ENCODE measurements at places on chromosomes 5 and 9.

GRCh38 chr9:130450344-130451003 lies 5.7 kb downstream of the ASS1 start:
- no peak for DNase-seq

DNA sequence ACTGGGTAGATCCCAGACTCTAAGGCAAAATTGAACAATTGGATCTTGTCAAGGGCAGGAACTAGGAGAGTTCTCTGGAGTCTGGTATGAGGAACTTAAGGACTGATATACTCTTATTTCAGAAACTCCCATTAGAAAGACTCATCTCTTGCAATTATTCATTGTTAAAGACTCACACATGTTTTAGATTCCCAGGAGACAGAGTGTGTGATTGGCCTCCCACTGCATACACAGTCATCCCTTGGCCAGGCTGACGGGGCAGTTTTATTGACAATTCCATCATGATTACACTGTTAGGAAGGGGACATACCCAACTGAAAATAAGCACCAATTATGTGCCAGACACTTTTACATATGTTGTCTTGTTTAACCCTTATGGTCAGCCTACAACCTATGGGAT lies 347.2 kb downstream of the DMAC1 start:
- DNase-seq = no peak

- no peak for DNase-seq
Measured at GRCh38 chr9:1201901-1202300, 151.7 kb downstream of the DMRT2 start.

GRCh38 chr5:114504560-114504959 lies 142.7 kb downstream of the KCNN2 start:
- DNase-seq = no peak

GRCh38 chr5:95777441-95777840 lies 45.1 kb downstream of the GLRX start:
- DNase-seq = no peak

- DNase-seq = no peak
Measured at GRCh38 chr5:3818624-3819023, 223.0 kb downstream of the IRX1 start.

- DNase-seq = no peak
Measured at GRCh38 chr5:89265511-89266179, 382.7 kb upstream of the MEF2C start.

- DNase-seq = no peak
Measured at GRCh38 chr5:10729320-10730042, 31.6 kb downstream of the DAP start.

- DNase-seq = no peak
Measured at GRCh38 chr5:16669776-16670175, 53.0 kb upstream of the RETREG1 start.

DNA sequence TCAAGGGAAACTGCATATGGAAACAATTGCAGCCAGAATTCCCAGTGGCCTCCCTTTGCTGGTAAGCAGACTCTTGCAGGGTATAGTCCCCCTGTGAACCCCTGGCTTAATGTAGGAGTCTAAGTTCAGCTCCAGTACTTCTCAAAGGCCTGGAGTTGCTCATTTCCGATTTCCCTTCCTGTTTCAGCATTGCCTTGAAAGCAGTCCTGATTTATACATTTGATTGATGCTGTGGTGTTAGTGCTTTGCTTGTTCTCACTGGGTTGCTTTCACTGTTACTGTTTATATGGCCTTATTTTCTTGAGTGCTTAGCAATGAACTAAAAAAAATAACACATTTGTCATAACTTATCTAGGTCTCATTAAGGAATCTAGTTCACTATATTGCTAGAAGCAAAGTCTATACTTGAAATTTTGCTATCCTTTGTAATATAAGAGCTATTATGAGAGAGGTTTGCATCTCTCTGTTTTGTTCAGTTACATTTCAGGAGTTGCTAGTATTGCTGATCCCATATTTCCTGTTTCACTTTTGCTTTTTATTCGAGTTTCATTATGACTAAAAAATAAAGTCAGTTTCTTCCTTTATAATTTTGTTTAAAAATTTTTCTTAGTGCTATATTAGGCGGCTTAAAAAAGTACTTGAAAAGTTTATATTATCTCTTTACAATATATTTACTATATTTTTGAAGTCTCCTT lies 122.4 kb upstream of the NMUR2 start:
- DNase-seq = no peak

DNA sequence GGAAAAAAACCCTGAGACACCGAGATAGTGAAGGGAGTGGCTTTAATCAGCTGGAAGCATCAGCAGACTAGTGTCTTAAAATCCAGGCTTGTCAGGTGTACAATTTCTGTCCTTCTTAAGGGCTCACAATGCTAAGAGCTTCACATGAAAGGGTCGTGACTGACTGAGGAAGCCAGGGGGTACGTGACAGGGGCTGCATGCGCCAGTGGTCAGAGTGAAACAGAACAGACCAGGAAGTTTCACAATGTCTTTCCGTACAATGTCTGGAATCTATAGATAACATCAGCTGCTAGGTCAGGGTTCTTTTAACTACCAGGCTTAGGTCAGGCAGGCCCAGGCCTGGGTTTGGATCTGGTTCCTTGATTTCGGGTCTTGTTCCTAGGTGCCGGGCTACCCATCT lies 253.0 kb downstream of the CDH10 start:
- no peak for DNase-seq

DNA sequence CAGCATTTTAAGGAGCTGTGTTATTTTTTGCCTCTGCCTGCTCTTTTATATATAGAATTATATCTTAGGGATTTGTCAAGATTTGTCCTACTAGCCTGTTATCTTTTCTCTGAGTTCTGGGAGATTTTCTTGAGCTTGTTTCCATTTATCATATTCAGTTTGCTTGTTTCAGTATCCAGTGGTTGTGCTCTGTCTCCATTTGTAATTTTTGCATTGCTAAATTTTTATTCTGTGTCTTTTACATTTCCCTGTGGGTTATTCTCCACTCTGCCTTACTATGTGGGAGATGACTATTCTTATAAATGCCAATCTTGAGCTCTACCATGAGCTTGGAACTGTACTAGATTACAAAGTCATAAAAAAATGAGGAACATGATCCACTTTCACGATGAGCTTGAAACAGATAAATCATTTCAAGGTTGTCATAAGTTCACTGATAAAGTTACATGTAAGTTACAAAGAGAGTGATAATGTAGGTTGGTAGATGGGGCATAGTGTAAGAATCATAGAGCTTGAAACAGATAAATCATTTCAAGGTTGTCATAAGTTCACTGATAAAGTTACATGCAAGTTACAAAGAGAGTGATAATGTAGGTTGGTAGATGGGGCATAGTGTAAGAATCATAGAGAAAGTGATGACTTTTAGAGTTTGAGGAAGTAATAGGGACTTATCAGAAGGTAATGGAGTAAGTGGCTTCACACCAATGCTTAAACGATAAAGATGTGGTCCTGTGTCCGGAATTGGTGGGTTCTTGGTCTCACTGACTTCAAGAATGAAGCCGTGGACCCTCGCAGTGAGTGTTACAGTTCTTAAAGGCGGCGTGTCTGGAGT lies 287.3 kb downstream of the ADGRV1 start:
- DNase-seq = no peak

- no peak for DNase-seq
Measured at GRCh38 chr5:75610201-75610600, 1.1 kb upstream of the ANKDD1B start.

DNA sequence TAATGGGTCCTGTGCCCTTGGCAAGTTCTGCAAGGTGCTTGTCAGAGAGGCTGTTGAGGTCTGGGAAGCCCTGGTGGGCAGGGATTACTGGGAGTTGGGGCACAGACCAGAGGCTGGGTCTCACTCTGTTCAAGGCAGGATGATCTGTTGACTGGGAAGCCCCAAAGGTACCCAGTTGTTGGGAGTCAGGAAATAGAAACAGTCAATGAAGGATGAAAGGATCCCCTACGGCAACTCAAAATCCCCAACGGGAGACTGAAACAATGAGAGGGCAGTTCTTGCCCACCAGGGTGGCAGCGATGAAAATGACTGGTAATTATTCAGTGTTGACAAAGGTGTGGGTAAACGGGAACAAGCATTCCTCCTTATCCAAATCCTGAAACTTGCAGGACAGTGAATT lies 31.2 kb downstream of the BNIP1 start:
- DNase-seq = no peak

GRCh38 chr9:98056269-98057137 lies at the start of gene NANS:
Gene NANS, plus strand, starts transcription at chr9:98056732. Its CDS starts 77 bp downstream, at chr9:98056809.
- DNase-seq = peak; percentile 93

DNA sequence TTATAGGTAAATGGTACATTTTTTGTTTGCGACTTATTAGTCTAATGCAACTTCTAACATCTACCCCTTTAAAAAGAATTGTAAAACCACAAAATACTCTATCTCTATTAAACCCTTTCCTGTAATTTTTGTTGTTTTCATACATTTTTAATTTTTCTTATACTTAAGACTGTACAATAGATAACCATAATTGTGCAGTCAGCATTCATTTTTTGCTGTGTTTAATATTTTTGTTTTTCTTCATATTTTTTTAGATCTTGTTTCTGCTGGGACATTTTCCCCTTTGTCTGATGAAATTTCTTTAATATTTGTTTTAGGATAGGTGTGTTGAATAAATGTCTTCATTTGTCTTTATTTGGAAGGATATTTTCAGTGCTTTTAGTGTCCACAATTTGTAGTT lies 19.9 kb downstream of the OR1J1 start:
- no peak for DNase-seq

DNA sequence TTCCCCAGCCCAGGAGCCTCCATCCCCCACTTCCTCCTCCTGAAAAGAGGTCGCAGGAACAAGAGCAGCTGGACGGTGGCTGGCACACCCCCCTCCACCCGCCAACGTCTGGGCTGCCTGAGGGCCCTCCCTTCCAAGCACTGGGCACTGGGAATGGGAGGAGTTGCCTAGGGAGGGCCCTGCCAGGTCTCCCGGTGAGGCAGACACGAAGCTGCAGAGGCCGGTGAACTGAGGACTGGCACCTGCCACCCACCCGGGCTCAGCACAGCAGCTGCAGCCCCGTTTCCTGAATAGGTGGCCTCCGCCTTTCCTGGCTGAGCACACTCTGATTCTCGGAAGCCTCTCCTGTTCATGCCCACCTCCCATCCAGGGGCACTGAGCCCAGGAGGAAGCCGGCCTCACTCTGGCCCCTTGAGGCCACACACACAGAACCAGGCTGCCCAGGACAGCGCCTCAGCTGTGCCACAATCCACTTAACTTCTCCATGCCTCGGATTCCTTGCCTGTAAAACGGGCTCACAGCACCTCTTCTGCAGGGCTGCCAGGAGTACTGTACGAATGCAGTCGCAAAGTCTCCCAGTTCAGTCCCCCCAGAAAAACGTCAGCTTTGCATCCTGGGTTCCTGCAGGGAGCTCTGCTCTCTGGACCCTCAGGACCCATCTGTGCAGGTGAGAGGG lies 1.3 kb downstream of the NPDC1 start:
- DNase-seq = peak; percentile 23

DNA sequence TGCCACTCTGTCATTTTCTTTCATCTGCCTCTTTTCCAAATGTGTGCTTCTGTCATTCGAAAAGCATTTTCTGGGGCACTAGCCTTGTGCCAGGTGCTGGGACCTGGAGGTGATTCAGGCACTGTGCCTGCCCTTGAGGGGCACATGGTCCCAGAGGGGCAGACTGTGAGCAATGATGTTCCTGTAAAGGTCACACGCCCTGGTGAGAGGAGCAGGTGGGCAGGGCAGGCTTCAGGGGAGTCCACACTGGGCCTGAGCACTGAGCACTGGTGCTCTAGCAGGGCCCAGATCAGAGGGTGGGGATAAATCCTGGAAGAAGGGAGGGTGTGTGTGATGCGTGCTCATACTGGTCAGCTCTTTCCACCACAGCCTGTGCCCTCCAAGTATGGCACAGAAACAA lies 77.8 kb downstream of the COL15A1 start:
- no peak for DNase-seq

DNA sequence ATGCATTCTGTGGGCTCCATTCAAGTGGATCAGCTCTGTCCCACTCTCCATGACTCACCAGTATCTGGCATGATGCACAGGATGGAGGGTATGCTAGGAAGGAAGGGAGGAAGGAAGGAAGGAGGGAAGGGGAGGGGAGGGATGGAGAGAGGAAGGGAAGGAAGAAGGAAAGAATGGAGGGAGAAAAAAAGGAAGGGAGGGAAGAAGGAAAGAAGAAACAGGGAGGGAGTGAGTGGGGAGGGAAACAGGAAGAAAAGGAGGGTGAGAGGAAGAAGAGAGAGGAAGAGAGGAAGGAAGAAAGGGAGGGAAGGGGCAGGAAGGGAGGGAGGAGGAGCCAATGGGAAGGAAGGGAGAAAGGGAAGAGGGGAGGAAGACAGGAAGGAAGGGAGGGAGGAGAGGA lies 5.3 kb upstream of the BARHL1 start:
- no peak for DNase-seq

DNA sequence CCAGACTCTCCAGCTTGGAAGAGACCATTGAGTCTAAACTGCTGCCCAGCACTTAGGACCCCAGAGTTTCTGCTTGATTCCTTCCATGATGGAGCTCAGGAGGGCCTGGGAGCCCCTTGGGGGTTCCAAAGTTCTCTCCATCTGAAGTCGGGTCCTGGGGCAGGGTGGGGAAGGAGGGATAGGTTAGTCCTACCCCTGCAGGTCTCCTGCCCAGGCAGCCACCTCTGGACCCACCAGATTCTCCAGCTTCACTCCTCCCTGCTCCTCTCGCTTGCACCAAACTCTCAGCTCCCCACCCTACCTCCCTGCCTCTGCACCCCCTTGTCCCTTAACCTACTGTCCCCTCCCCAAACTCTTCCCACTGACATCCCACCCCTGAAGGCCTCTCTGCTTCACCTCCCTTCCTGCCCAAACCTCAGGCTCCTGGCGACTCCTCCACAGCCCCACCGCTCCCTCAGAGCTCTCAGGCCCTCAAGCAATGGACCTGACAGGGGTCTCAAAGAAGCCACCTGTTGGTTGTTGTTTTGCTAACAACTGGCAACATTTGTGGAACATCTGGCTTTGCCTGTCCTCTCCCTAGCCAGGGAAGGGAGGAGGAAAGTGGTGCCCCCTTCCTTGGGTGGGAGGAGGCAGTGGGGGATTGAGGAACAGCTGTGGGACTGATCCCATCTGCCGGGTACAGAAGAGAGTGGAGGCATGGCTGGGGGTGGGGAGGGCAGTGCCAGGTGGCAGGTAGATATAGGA lies 137.5 kb downstream of the RGS3 start:
- no peak for DNase-seq

DNA sequence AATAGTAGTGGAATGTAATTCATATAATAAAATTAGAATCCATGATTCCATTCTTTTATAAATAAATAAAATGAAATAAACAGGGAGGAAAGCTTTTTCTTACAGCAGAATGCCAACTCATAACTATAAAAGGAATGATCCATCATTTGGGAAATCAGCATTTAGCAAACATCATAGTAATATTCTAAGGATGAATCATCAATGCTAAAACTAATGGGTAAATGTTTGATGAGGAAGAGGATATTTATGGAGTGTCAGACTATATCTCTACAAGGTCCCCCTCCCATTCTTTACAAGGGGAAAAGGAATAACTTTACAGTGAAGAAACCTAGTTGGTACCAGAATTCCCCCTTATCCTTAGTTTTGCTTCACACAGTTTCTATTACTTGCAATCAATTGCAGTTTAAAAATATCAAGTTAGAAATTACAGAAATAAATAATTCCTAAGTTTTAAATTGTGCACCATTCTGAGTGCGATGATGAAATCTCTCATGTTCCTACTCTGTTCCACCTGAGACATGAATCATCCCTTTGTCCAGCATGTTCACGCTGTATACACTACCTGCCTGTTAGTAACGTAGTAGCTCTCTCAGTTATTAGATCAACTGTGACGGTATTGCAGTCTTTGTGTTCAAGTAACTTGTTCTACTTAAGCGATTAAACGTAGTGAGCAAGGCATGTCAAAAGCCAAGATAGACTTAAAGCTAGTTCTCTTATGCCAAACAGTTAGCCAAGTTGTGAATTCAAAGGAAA lies 14.2 kb upstream of the JAKMIP2 start:
- DNase-seq = no peak
